ENCODE measurements at places on chromosomes 7 and 10.
A peak's percentile ranks its signal among the peaks of the same experiment; 100 is the strongest.

GRCh38 chr7:50629238-50629901 is 64.2 kb upstream of the DDC start:
- no peaks in the 10 kb centered on the region for H3K36me3 ChIP-seq
- H3K27ac ChIP-seq: no peak overlapping the region
- no peaks in the 10 kb centered on the region for H3K4me1 ChIP-seq
- H3K4me3 ChIP-seq: no peak overlapping the region

DNA sequence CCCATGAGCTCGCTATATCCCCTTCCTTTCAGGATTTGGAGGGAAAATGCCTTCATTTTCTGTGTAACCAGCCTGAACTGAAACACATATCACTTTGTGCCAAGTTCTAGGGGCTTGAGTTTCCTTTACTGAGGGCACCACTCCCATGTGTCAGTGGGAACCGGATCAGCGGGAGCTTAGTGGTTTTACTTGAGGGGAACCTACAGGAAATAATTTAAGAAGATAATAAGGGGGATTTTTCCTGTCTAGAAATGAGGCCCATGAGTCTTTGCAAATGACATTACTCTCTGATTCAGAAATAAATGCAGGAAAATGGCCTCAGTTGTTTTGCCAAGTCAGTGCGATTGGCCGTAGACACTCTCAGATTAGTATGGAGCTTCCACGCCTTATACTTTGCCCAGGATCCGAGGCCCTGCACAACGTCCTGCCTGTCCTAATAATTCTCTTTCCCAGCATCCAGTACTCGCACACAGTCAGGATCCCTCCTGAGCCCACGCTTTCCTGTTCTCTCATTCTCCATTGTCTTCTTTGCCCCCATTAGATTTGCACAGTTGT is 86.4 kb upstream of the LYZL1 start:
- no peak overlapping the region for H3K27ac ChIP-seq
- peak; percentile 32 for DNase-seq
- no peaks in the 10 kb centered on the region for H3K27me3 ChIP-seq

- H3K27me3 ChIP-seq: peaks cover 3% of the 10 kb centered on the region
- no peak for DNase-seq
- no peaks in the 10 kb centered on the region for H3K36me3 ChIP-seq
- H3K27ac ChIP-seq: no peak overlapping the region
- H3K4me3 ChIP-seq: no peak overlapping the region
Observed at GRCh38 chr10:90912174-90912573, 8.7 kb downstream of the ANKRD1 start.

- H3K36me3 ChIP-seq: no peaks in the 10 kb centered on the region
- no peak overlapping the region for H3K4me3 ChIP-seq
- no peak overlapping the region for H3K27ac ChIP-seq
Observed at GRCh38 chr7:154907651-154908620, 95.0 kb downstream of the PAXIP1 start.

DNA sequence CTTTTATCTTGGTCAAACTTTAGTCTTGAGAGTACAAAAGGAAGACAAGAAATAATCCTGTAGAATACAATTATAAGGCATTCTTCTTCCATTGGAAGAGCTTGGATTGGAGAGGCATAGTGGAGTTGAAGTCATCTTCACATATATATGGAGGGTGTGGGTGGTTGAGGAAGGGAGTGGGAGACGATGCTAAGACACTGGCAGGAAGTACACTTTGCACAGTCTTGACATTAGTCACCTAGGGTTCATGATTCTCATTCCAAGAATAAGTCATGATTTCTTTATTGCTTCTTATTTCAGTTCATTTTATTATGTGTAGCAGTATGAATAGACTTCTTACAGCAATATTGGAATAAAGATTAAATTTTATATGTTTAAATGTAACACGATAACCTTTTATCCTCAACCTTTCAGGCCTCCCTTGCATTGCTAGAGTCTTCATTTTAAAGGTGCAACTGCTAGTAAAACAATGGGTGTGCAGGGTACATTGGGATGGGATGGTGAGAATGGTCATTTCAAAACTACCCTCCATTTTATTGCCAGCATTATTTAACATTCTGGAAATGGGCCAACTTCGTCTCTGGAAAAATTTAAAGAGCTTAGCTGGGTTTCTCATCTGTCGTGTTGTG is 12.3 kb upstream of the SLC26A3 start:
- H3K27me3 ChIP-seq: no peaks in the 10 kb centered on the region
- no peak overlapping the region for H3K4me3 ChIP-seq
- no peaks in the 10 kb centered on the region for H3K36me3 ChIP-seq
- no peak for DNase-seq
- H3K27ac ChIP-seq: no peak overlapping the region

GRCh38 chr10:12792889-12793556 is 208.5 kb downstream of the CCDC3 start:
- H3K36me3 ChIP-seq: peaks cover 15% of the 10 kb centered on the region
- no peaks in the 10 kb centered on the region for H3K27me3 ChIP-seq

DNA sequence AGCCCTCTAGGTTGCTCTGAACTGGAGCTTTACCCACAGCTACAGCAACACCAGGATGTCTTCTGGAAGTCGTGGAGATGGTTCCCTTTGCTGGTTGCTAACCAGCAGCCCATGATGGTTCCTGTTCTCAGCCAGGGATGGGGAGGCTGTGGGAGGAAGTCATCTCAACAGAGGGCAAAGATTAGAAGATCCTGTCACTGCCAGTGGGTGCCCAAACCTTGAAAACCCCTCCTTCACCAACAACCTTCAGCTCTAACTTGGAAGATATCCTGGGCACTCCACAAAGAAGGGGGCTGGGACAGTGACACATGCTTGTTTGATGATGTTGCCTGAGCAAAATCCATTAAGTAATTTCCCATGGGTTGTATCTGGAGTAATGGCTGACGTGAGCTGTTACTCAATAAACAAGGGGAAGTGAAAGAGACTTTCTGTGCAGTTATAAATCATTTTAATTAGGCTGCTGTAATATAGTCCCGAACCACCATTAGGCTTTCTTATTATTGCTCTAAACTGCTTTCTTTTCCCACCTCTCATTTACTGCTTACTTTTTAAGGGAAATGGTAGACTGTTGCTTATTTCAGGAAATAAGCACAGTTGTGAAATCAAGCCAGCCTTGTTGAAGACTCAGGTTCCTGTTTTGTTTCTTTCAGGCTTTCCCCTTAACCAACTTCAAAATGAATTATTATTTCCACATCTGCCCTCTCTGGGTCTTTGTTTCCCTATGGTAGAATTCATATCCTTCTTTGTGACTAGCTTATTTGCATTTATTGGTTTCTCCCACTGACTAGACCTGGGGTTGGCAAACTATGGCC is 124.8 kb downstream of the PPP1R17 start:
- H3K27ac ChIP-seq: peak overlapping the region; percentile 62
- DNase-seq: peak; percentile 58
- peaks cover 5% of the 10 kb centered on the region for H3K4me1 ChIP-seq
- no peak overlapping the region for H3K4me3 ChIP-seq
- no peaks in the 10 kb centered on the region for H3K27me3 ChIP-seq

Data from common myeloid progenitor, CD34-positive (primary cell).